ENCODE measurements at places on chromosomes 13 and 19.

- peak; percentile 36 for DNase-seq
Measured at GRCh38 chr19:15107061-15108010, at the start of gene SYDE1. Gene SYDE1, plus strand, starts transcription at chr19:15107401. Its CDS starts 33 bp downstream, at chr19:15107434.

DNA sequence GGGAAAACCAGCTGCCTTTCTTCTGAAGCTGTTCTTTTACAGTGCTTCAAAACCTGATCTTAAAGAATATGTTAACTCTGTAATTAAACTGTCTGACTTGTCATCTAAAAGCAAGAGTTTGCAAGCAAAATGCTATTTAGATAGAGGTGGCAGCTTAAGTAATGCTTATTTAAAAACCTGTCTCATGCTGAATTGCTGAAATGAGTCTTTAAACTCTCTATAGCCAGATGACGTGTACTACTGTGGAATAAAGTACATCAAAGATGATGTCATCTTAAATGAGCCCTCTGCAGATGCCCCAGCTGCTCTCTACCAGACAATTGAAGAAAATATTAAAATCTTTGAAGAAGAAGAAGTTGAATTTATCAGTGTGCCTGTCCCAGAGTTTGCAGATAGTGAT lies 22.9 kb downstream of the ITM2B start:
- DNase-seq = no peak

DNA sequence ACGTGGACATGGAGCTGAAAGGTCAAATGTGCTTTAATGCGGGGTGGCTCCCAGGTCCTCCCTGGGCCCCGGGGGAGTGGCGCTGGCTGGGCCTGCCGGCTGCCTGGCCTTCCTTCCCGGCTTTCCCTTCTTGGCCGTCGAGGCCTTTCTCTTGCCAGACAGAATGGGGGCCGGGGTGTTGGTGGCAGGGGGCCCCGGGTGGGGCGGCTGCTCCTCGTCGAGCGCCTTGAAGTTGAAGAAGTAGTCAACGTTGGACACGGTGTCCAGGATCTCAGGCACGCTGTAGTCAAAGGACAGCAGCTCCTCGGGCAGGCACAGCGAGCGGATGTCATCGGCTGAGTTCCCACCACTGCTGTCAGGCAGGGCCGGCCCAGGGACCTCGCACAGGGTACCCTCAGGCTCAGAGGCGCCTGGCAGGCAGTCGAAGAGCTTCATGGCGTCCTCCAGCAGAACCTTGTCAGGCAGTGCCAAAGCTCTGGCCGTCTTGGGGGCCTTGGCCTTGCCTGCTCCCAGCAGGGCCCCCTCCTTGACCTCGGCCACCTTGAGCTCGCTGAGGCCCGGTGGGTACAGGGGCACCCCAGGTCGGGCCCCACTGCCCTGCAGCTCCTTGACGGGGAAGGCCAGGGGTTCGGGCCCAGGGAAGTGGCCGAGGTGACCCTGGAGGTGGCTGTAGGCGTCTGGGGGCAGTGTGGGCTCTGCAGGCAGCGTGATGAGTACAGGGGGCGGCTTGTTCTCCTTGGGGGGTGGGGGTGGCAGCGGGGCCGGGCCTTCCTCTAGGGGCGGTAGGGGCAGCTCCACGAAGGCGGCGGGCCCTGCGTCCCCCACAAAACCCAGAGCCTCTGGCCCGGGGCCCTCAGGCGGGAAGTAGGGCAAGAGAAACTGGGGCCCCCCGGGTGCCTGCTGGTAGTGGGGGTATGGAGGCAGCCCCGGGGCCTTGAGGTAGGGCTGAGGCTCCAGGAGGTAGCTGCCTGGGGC lies 1.3 kb downstream of the PRR22 start:
- DNase-seq = no peak

DNA sequence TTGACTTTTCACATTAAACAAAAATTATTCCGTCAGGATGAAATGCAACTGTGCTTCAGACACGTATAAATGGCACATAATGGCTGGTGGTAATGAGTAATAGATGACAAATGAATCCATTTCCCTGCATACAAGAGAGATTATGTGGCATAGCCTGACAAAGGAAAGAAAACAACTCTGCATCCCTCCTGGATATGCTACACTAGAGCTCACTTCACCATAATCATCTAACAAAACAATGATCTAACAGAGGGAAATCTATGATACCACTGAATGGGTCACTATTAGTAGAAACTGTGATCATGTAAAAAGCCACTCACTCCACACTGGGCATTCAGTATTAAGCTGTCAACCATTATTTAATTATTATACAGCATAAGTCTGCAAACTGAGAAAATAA lies 1498.4 kb downstream of the EFNB2 start:
- no peak for DNase-seq

GRCh38 chr19:14375582-14376291 lies 5.5 kb upstream of the ADGRE5 start:
- DNase-seq = no peak

- no peak for DNase-seq
Measured at GRCh38 chr13:114045113-114045735, 71.3 kb upstream of the C13orf46 start.

GRCh38 chr13:108213946-108214345 lies 1.4 kb downstream of the LIG4 start:
- DNase-seq = no peak

DNA sequence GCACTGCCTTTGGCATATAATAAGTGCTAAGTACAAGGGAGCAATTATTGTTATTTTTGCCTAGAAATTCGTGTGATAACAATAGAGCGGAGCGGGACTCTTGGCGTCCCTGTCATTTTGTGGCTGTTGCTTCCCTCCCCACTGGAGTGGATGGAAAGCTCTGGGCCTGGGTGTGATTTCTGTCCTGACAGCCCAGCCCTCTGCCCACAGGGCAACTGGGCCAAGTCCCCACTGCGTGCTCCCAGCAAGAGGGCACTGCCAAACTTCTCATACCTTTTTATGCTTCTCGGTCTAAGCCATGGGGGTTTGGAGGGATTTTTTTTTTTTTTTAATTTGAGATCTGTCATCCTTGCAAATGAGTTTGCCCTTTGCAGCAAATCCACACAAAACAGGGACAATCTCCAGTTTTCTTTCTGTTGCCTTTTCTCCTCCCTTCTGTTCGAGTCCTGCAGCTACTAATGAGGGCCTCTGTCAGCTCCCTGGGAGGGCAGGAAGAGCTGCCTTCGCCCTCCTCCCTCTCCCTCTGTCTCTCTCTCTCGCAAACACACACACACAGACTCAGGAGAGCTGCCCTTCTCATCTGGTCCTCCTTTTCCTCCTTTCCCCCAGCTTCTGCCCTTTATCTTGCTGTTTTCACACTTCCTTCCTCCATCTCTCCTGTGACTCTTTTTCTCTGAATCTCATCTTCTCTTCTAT lies 103.9 kb downstream of the DNAJC15 start:
- no peak for DNase-seq

GRCh38 chr13:45301263-45301662 lies 39.7 kb downstream of the TPT1 start:
- DNase-seq = no peak

DNA sequence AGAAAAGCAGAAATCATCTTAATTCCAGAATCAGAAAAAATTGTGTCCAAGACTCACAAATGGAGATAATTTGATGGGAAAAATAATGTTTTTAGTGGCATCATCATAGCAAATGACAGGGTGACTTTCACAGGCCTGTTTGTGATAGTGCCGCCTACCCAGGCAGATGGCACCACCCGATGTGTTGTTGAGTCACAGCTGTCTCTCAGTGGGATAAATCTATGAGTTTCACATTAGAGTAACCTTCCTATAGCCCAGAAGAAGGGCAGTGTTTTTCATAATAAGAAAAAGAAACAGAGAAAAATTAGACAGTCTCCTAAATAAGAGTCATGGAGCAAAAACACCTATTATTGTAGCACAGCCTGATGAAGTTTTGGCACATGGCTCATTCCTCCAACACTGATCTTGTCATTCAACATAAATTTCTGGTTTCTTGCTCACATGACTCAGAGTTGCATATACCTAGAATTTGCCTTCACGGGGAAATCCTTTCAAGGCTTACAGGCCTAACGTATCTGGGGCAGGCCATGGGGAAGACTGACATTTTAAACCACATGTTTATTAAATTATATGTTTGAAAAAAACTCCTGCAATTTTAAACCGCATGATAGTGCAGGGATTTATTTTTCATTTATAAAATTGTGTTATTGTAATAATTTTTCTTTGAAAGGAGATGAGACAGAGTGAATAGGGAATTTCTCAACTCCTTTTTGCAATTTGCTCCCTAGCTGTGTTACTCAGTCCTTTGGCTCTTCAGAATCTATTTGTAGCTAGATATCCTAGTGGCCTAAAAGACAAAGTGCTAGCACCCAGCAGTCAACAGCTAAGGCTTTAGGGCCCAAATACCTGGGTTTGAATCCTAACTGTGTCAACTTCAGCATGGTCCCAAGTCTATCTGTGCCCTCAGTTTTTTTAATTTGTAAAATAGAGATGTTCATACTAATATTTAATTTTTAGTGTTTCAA lies 393.7 kb downstream of the NDFIP2 start:
- DNase-seq = no peak

- peak; percentile 9 for DNase-seq
Measured at GRCh38 chr19:36182612-36183244, 30.5 kb upstream of the COX7A1 start.

DNA sequence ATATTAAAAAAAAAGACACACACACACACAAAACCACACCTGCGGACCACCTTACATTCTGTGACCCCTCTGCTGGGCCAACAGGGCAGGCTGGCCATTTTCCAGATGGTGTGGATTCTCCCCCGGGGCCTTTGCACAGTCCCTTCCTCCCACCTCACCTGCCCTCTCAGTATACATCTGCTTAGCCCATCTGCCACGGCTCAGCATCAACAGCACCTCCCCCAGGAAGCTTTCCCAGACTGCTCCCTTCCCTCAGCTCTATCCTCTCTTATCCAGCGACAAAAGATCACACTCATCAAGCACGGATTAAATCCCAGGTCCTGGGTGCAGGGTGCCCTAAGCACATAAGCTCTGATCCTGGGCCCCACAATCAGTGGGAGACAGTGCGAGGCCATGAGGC lies 4.5 kb downstream of the ZNF787 start:
- no peak for DNase-seq

GRCh38 chr13:113845055-113845454 lies 18.8 kb downstream of the GAS6 start:
- no peak for DNase-seq

GRCh38 chr19:30695171-30695875 lies 323.1 kb downstream of the ZNF536 start:
- DNase-seq = no peak

DNA sequence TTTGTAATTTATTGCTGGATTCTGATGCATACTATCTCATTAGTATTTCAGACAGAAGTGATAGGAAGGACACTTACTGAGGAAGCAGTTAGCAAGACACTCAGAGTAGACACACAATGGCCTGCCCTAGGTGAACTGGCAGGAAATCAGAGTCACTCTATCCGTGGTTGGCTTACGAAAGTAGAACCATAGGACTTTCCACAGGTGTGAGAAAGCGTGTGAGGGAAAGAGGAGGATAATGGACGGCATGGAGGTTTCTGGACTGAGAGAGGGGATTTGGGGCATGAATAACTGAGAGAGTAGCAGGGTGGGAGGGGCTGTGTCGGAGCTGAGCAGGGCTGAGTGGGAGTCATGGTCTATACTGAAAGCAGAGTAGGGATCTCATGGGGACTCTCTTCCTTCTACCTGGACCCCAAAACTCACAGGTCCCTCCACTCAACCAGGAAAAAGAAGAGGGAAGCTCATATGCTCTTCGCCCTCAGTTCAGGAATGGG lies 18.7 kb upstream of the EID2 start:
- DNase-seq = no peak

DNA sequence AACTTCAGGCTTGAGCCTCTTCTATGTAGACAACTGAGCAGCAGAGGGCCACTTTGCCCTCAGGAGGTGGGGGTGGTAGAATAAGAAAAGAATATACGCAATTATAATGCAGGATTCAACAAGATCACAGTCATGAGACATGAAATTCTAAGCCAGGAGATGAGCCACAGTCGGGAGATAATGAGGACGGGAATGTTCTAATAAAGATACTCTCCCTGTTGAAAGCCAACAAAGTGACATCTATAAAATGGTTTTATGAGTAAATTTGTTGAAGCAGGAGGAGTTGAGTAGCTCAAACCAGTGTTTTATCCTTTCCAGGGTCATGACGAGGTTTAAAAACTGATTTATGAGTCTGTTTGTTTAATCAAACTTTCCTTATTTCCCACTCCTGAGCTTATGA lies 152.0 kb upstream of the SERP2 start:
- DNase-seq = no peak

GRCh38 chr19:14072535-14073260 lies at the start of gene MISP3:
Gene MISP3, plus strand, starts transcription at chr19:14072786. Its CDS starts 524 bp downstream, at chr19:14073310.
- no peak for DNase-seq

DNA sequence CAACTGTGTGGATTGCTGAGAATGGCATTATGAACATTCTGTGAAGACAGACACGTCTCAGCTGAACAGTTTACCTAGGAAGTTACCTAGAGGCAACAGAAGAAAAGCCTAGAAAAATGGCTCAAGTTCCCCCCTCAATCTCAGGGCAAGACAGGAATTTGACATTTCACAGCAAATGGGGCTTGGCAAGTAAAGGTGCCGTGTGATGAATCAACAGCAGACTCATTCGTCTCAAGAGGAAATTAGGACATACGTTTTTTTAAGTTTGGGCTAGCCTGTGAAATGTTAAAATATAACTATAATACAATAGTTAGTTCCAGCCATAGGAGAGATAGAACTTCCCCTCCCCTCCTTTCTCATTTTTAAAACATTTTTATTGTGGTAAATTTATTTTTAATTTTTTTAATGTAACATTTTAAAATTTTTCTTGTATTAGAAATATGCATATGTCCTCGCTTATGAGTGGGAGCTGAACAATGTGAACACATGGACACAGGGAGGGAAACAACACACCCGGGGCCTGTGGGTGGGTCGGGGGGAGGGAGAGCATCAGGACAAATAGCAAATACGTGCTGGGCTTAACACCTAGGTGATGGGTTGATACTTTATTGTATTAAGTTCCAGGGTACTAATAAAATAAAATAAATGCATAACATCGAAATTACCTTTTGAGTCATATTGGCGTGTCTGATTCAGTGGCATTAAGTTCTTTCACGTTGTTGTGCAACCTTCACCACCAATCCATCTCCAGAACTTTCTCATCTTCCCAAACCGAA lies 116.0 kb downstream of the COL4A2 start:
- DNase-seq = no peak

Measured in GM04504 (cell line).